ENCODE measurements at places on chromosomes 5 and 9.

- DNase-seq = peak; percentile 77
Observed at GRCh38 chr5:148984345-148984744, 78.5 kb downstream of the SH3TC2 start.

DNA sequence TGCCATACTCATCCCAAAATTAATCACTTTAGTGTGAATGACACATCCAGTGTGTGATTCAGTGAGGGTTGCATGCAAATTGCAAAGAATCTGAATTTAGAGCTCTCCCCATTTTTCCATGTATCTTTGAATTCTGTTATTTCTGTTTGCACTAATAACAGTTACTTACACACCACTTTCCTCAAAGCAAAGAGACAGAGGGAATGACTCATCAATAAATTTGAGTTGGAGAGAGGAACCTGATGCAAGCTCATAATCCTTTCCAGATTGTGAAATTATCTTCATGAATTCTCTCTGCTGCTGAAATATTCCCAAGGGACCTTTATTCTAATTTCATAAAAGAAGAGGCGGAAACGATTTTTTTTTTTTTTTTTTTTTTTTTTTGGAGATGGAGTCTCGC, 204.8 kb downstream of the CDH9 start:
- DNase-seq = no peak

GRCh38 chr5:14505310-14506139, 76.1 kb upstream of the OTULINL start:
- DNase-seq = no peak

DNA sequence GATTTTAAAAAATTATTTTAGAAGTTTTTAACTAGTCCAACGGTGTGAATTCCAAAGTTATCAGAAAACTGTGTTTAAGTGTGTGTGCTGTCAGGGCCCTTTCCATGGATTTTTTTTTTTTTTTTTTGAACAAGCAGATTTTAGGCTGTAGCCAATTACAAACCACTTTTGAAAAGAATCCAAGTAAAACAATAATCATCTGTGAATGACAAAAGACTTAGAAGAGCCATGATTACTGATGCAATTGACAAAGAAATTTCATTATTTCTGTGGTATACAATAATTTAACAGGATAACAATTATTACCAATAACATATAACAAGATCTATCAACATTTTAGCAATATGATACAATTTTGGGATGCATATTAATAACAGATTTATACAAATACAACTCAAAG, 16.2 kb upstream of the PAIP1 start:
- DNase-seq = no peak

GRCh38 chr9:129489838-129490582, 130.9 kb downstream of the C9orf50 start:
- no peak for DNase-seq

- DNase-seq = no peak
Observed at GRCh38 chr5:80064124-80064523, 29.0 kb downstream of the THBS4 start.

DNA sequence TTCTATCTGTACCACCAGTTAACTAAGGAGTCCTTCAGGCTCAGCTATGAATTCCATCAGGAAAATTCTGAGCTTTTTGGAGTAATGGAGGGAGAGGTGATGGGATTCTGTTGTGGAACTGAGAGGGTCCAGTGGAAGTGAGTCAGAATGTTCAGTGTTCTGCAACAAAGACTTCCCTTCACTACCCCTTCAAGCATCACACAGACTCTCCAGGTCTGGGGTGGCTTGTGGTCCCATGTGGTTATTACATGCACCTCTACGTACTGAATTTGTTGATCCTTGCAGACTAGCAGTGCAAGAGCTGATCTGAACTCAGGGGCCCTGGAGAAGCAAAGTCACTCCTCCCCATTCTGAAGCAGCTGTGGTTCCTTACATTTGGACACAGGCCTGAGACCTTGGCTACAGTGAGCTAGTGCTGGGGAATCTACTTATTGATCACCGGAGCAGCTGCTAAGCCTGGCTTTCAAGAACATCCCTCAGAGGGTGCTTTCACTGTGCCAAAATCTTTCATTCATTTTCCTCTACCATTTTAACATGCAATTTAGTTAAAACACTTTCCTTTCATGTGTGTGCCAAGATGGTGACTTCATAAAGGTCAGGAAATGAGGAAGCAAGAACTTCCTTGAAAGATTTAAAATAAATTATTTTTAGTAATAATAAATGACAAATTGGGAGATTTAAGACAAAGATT, 75.0 kb upstream of the TNC start:
- DNase-seq = no peak

DNA sequence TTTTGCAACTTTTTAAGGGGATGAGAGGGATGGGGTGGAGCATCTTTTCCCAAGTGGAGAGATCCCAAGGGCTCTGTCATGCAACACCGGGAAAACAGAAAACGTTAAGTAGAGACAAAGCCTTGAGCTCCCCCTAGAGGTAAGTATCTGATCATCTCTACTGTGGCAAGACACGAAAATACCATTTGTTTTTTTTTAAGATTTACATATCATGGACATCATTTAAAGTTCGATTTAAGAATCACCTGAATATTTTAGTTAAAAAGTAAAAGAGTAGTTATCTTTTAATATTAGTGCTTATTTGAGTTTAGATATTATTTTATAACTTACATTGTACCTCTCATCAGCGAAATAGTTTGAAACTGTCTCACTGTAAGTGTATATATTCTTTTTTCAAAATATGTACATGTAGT, 200.4 kb downstream of the LRRC70 start:
- peak; percentile 48 for DNase-seq

DNA sequence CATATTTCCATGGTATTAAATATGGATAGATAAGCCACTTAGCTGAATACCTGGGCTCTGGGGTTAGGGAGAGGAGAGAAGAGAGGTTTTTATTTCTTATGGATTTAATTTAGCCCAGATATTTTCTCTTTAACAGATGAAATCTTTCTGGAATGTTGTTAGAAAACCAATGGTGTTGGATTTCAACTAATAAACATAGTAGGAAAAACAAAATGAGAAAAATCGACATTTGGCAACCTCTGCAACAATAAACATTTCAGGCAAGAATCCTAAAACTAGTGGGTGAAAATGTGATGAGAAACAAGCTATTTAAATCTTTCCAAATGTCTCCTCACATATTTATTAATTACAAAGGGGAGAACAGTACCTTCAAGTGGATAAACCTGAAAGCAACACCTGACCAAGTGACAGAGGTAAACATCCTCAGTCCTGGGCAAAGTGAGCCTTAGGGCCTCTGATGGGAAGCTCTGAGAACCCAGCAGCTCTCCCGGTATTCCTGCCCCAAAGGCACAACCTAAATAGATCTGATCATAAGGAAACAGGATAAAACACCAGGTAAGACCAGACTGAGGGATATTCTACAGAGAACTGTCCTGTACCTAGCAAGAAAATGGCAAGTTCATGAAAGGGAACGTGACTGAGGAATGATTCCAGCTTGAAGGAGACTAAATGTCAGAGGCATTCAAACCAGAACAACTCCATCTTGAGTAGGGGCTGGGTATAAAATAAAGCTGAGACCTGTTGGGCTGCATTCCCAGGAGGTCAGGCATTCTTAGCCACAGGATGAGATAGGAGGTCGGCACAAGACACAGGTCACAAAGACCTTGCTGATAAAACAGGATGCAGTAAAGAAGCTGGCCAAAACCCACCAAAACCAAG, 163.7 kb downstream of the ESM1 start:
- no peak for DNase-seq

DNA sequence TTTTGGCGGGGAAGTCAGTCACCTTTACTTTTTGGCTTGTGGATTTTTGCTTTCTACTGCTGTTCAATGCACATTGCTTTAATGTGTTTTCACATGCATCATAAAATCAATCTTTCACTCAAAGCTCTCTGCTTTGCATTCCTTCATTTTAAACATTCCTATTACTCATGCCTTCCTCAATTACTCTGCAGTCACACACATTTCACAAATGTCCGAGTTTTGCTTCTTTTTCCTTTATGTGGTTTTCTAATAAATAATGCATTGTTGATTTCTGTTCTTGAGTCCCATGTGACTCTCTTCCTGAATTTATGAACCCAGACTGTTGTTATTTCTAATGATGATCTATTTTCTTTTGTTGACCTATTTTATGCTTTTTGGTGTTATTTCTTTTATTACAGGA, 82.3 kb upstream of the EPB41L4B start:
- DNase-seq = no peak

DNA sequence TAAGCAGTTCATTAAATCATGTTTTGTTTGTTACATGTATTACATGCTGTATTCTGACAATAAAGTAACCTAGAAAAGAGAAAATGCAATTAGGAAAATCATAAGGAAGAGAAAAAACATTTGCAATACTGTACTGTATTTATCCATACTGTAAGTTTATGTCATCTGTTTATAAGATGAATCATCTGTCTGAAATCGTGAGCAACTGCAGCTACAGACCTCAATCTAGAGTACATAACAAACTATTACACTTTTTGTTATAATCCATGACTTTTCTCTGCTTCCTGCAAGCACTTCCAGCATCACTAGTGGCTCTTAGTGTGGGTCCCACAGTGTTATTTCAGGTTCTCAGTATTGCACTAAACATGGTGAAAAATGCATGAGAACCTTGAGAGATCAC, 144.4 kb upstream of the NR4A3 start:
- no peak for DNase-seq

DNA sequence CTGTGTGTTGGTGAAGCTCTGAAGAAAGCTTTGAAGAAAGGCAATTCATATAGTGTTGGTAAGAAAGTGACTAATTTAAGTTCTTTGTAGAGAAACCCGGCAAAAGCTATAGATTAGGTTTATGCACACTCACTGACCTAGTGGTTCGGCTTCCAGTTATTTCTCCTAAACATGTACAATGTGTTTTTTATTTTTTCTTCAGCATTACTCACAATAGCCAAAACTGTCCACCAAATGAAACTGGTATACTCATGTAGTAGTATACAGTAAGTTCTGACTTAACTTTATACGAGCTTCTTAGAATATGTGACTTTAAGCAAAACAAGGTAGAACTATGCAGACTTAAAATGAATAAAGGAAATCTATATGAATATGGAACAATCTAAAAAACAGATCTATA, 44.8 kb downstream of the PJA2 start:
- no peak for DNase-seq

DNA sequence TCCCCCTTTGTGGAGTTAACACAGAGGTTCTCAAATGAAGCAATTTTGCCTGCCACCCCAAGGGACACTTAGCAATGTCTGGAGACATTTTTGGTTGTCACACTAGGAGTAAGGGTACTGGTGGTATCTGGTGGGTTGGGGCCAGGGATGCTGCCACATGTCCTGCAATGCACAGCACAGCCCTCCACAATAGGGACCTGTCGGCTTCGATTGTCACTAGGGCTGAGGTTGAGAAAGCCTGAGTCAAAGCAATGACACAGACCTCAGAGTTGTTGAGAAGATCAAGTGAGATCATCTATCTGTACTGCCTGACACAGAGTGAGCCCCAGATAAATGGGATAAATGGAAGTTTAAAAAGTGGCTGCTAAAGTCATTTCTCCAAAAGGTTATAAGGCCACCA, 249.2 kb upstream of the KLF4 start:
- DNase-seq = no peak

DNA sequence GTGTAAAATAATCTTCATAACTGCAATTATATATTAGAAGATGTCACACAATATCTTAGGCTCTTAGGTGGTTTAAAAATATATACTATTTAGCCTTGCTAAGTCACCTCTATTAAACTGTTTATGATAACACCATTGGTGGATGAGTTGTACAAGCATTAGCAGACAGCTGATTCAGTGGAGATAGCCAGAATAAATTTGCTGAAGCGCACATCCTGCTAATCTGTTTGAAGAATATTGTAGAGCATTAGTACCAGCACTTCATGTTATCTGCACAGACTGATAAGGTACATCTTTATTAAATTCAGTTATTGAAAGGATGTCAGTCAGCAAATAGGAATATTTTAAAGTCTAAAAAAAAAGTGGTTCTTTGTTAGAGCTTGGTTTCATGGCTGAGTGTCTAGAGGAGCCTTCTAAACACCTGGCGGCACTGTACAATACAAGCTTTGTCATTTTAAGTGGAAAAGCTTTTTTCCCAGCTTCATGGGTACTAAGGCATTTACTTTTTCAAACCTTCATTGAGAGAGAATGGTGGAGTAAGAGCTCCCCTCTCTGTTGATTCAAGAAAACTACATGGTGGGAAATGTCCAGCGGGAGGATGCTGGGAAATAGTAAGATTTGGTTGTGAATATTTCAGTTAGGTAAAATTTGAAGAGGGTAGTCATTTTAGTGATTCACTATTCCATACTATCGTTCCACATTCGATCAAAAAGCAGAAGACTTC, 275.1 kb downstream of the SLF1 start:
- DNase-seq = peak; percentile 34

- DNase-seq = no peak
Observed at GRCh38 chr5:12672141-12672540, 767.9 kb upstream of the CTNND2 start.

DNA sequence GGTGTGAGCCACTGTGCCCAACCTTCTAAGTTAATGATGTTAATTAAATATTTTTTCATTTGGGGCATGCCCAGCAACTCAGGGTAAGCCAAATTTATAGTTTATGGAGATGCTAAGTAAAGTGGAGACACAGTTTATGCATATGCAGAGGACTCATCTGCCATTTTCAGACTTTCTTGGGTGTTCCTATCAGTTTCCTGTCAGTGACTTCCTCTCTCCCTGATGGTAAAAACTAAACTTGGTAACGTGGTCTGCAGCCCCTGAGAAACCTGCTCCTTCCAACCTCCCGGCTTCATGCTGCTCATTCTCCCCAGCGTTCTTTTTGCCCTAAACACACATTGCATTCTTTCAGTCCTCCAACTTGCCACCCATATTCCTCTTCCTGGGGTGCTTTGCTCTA, 48.4 kb upstream of the TUT7 start:
- no peak for DNase-seq

GRCh38 chr9:28050046-28050445, 476.8 kb upstream of the C9orf72 start:
- DNase-seq = no peak

GRCh38 chr5:17077440-17078233, 139.8 kb upstream of the BASP1 start:
- DNase-seq = no peak

DNA sequence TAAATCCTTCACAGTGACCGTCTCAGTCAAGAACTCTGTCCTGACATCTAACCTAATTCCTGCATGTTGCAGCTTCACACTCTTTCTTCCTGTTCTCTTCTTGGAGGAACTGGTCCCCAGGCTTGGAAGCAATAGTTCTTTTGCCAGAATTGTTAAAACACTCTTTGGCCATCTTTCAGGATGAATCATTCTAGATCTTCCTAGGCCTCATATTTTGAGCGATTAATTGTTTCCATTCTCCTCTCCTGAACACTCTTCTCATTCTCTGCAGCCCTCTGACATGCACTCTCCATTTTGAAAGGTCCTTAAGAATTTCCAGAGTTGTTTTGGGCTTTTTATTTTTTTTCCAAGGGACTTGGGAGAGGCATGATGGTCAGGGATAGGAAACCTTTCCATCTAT, 85.8 kb downstream of the FAM114A2 start:
- no peak for DNase-seq

DNA sequence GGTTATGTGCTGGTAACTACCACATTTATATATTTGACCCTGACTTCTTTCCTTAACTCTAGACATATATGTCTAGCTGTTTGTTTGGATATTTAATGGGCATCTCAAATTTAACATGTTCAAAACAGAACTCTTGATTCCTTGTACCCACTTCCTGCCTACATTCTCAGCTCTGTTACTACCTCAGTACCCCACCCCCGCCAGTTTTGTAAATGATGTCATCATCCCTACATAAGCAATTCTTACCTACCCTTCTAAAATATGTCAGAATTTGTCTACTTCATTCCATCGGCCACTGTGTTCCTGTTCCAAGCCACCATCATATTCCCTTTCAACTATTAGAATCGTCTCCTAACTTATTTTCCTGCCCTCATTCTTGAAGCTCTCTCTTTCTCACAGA, 4.8 kb downstream of the RAD50 start:
- DNase-seq = no peak

GRCh38 chr9:91847581-91848091, 102.4 kb downstream of the ROR2 start:
- DNase-seq = no peak

All from HCT116 (cell line).